ENCODE measurements at places on chromosomes 3 and 15. TPM values are rescaled to one million over a fixed set of nuclear protein-coding genes. Genes with fewer than 3 reads are reported as not detected.

Gene LDHAL6B
- not detected for total RNA-seq

Gene ABCF3
- total RNA-seq: 70.8 TPM

Gene THSD4
- not detected for total RNA-seq

Gene TGM5
- not detected for total RNA-seq

Gene MKRN2OS
- total RNA-seq: not detected

Gene RAD51
- 49.9 TPM for total RNA-seq

Gene RTF1
- 33.5 TPM for total RNA-seq

Gene PEAK1
- total RNA-seq: 45.7 TPM

Gene ZIC4
- total RNA-seq: not detected

Gene FETUB
- not detected for total RNA-seq

GRCh38 chr3:126394179-126394976 is at the start of gene CFAP100:
TSS of gene CFAP100 (plus strand) at chr3:126394909. CDS start at chr3:126396001, 1,092 bp downstream.
- no peak for DNase-seq

DNA sequence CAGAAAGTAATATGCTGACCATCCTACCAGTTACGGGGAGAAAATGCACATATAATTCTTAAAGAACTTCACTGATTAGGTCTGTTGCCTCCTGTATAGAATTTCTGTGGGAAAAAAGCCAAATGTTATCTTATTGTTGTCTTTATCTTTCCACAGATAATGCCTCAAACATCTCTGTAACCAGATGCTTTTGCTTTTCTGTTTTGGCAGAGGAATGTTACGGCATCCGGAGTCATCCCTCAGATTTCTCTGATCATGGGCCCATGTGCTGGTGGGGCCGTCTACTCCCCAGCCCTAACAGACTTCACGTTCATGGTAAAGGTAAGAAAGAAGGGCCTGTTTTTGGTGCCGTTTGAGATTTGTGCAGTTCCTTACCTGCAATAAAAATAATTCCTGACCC is 33.5 kb downstream of the PCCB start:
- DNase-seq: no peak

DNA sequence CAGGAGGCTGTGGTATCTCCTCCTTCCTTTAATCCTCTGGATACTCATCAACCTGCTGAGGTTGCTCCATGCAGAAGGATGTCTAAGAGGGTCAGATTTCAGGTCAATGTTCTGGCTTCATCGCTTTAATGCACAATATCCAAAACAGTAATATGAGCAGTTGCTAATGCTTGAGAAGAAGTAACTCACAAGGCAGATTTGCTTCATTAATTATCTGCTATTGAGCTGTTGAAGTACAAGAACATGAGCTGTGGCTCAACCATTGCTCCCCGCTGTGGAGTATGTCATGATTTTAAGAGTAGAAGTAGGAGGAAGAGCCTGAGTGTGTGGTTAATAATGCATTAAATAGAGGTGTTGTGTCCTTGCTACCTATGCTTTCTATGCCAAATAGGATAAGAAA is 1412.9 kb upstream of the ALCAM start:
- no peak for DNase-seq

- DNase-seq: no peak
Measured at GRCh38 chr3:172987273-172987672, 153.8 kb downstream of the SPATA16 start.

GRCh38 chr3:36362216-36362615 is 18.1 kb upstream of the STAC start:
- DNase-seq: no peak

- DNase-seq: no peak
Measured at GRCh38 chr3:146268535-146269219, 17.8 kb upstream of the PLSCR4 start.

- peak; percentile 63 for DNase-seq
Measured at GRCh38 chr3:14791343-14791945, 27.3 kb upstream of the FGD5 start.

DNA sequence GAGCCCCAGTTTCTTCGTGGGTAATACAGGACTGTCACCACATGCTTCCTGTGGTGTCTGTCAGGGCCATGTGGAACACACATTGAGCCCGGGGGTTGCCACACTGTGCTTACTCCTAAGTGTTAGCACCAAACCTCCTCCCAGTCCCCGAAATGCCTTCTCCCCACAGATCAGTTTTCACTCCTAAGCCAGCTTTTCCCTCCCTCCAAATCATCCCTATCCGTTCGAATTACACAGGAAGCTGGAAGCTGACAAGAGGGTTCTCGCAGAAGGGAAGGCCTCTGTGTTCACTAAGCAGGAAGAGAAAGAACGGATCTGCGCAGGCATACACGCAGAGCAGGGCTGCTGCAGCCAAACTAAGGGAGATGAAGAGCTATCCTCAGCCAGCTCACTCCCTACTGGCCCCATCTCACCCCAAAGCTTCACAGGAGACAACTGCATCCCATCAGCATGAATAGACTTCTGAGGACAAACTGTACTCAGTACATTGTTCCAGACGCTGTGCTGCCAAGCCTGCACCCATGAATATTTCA is 32.3 kb downstream of the XXYLT1 start:
- DNase-seq: no peak

DNA sequence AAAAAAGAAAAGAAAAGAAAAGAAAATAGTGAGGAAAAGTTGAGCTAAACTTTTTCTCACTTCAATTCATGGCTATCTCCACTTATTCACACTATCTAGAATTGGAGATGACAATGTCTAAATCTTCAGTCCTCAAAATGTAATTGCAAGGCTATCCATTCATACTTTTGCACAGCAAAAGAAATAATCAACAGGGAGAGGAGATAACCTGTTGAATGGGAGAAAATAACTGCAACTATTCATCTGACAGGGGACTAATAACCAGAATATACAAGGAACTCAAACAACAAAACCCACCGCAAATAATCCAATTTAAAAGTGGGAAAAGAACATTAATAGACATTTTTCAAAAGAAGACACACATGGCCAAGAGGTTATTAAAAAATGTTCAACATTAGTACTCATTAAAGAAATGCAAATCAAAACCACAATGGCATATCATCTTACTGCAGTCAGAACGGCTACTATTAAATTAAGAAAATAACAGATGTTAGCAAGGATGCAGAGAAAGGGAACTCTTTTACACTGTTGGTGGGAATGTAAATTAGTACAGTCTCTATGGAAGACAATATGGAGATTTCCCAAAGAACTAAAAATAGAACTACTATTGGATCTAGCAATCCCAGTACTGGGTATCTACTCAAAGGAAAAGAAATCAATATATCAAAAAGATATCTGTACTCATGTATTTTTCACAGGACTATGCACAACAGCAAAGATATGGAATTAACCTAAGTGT is 73.5 kb upstream of the PPIB start:
- DNase-seq: no peak

- no peak for DNase-seq
Measured at GRCh38 chr3:147702509-147702908, 293.3 kb downstream of the ZIC1 start.

DNA sequence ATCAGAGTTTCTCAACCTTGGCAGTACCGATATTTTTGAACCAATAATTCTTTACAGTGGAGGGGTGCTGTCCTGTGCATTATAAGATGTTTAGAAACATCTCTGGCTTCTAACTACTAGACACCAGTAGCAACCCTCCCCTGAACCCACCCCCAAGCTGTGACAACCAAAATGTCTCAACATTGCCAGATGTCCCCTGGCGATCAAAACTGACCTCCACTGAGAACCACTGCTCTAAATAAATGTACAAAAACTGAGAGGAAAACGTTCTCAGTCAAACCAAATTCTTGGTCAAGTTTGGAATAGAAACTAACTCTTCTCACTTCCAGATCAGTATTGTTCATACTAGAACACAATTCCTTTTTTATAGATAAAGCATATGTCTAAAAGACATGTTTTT is 58.5 kb downstream of the GPR160 start:
- DNase-seq: no peak

- peak; percentile 29 for DNase-seq
Measured at GRCh38 chr3:56921573-56922453, 120.1 kb upstream of the ARHGEF3 start.

- no peak for DNase-seq
Measured at GRCh38 chr3:23928524-23928923, 11.6 kb downstream of the RPL15 start.

DNA sequence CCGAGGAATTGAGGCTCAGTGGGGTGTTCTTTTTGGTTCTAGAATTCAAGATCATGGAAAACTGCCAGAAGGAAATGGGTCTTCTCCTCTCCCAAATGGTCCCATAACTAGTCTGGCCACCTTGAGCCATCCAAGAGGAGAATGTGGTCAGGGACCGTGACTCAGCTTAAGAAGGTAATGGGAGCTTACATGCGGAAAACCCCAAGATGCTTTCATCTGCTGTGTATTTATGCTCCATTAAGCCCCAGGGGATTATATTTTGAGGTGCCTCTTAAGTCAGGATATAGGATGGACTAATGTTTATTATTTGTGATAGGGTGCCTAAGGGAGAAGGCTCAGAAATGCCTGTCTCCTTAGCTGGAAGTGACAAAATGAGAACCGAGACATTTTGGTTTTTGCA is 39.2 kb upstream of the DLG1 start:
- DNase-seq: no peak

DNA sequence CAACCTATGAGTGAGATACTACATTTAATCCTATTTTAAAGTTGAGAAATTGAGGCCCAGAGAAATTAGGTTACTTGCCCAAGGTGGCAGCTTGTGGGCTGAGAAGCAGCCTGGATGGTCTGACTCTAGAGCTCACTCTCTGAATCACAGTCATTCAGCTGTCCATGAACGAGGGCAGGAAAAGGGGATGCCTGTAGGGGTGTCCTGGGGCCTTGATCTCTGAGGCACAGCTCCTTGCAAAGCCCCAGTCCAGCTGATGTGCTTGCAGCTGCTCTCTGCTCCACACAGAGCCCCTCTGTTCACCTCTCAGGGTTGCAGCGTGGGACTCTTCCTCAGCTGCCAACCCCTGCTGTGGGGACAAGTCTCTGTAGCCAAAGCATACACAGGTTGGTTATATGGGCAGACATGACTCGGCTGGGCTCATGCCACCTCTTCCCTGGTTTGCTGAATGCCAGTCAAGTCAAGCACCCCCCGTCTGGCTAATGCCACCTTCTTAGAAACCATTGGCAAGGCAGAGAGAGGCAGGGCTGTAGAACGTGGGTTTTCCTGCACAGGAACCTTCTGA is 56.8 kb downstream of the GASK1A start:
- DNase-seq: no peak

DNA sequence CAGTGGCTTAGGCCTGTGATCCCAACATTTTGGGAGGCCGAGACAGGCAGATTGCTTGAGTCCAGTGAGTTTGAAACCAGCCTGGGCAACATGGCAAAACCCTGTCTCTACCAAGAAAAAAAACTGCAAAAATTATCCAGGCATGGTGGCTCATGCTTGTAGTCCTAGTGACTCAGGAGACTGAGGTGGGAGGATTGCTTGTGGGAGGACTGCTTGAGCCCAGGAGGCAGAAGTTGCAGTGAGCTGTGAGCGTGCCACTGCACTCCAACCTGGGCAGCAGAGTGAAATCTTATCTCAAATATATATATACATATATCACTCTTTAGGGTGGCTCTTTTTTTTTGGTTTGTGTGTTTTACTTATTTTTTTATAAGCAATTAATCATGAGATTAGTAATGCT is 83.7 kb upstream of the WDR72 start:
- DNase-seq: no peak

- no peak for DNase-seq
Measured at GRCh38 chr3:111241960-111242359, 170.3 kb downstream of the NECTIN3 start.

GRCh38 chr15:38509152-38509551 is 55.2 kb downstream of the FAM98B start:
- no peak for DNase-seq

GRCh38 chr3:141331377-141332318 is 36.7 kb upstream of the ZBTB38 start:
- no peak for DNase-seq

GRCh38 chr3:85796140-85796539 is 837.4 kb downstream of the CADM2 start:
- DNase-seq: no peak

GRCh38 chr3:105829229-105829628 is 39.6 kb downstream of the CBLB start:
- DNase-seq: peak; percentile 63

- DNase-seq: no peak
Measured at GRCh38 chr3:156416846-156417558, 137.9 kb downstream of the SSR3 start.

GRCh38 chr3:160413613-160414248 is 14.3 kb downstream of the SMC4 start:
- peak; percentile 56 for DNase-seq

DNA sequence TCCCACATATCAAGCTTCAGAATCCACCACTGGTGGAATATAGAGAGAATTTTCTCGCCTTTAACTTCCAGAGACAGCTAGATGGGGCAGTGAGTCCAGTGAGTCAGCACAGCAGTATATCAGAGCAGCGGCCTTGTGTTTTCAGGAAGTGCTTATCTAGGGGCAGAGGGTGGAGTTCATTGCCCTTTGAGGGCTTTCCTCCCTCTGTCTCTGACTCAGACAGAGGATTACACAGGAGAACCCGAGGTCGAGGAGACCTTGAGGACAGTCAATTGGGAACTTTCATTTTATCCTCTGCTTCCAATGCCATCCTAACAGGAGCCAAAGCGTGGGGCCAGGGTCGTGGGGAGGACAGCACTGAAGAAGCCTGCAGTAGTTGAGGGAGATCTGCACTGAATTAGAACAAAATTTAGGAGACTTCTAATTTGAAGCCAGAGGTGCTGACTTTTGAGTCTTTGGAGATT is 109.6 kb upstream of the UMPS start:
- peak; percentile 15 for DNase-seq

DNA sequence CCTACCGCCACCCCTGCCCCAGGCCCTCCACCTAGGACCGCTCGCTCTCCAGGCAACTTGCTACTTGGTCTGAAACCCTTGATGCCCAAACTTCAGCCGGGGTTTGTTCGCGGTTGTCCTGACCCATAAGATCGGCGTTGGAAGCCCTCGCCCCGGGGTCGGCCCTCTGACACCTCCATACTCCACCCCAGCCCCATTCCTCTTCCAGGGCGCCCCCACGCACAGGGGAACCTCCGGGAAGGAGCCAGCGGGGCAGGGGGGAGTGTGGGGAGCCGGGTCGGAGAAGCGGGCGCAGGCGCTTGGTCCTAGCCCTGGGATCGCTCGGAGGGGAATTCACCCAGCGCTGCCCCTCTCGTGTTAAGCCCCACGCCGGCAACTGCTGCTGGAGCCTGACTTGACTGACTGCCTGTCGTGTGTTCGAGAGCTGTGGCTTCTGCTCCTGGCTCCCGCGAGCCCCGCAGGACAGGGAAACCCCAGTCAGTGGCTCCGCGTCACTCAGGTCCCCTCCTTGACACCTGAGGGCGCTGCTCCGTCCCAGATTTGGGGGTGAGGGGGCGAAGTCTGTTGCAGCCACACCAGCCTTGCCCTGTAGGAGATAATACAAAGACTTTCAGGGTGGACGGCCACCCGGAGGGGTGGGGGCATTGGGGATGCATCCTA is 675 bp downstream of the RYR3 start:
- no peak for DNase-seq

Data from activated T-cell treated with anti-CD3 and anti-CD28 coated beads, Interleukin-2, amount 50 U/mL, for 72 hours (primary cell).